Suppressor macrophage (primary cell): ENCODE measurements at places on chromosomes 16 and 17.

DNA sequence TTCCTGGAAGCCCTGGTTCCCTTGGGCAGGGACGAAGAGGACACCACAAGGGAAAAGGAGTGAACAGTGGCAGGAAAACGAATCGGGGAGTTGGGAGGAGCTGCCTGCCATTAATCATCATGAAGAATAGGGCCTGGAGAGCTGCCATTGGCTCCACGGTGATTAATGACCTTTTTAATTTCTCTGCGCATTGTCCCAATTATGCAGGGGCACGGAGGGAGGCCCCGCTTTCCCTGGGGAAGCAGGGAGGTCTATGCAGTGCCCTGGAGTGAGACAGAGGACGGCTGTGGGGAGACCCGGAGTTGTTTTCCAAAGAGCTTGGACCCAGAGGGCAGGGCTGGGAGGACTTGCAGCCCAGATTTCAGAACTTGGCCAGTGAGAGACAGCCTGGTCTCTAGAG, 338.9 kb upstream of the C16orf82 start:
- DNase-seq = no peak

- DNase-seq = no peak
These were observed 4.3 kb upstream of the ITGA3 start for GRCh38 chr17:50051606-50052005.

DNA sequence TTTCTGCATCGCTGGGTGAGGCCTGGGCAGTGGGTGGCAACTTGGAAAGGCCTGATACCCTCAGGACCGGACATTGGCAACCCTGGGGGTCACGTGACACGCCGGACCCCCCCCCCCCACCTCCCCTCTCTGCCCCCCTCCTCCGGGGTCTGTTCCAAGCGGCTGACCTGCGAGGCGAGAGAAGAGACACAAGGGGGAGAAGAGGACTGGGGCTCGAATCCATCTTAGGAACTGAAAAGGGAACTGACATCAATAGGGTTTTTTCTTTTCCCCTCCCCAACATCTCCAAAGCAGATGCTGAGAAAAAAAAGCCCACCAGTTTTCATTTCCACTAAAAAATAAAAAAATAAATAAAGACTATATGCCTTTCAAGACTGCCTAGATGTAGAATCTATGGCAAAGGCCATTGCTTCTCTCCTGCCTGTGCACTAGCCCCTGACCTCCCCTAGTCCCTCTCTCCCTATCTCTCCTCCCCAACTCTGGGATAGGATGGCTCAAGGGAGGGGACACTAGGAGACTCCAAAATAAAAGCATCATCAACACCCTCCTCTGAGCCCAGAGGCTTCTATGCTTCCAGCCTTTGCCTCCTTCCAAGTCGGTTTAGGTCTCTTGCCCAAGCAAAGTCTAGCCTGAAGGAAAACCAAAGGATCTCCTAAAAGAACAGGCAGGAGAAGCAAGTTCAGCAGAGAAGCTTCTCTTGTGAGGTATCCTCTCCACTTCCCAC, 7.7 kb upstream of the HOXB2 start:
- DNase-seq = no peak

GRCh38 chr17:73394512-73395450, 83.0 kb upstream of the CDC42EP4 start:
- DNase-seq = no peak

GRCh38 chr17:78589031-78589675, 12.0 kb upstream of the DNAH17 start:
- DNase-seq = no peak

GRCh38 chr17:57356719-57357391, 100.5 kb downstream of the MSI2 start:
- no peak for DNase-seq
